ENCODE measurements at places on chromosomes 1 and 21. TPM values are rescaled to one million over a fixed set of nuclear protein-coding genes. Genes with fewer than 3 reads are reported as not detected.

The RGS1 gene
- total RNA-seq: not detected

The HCN3 gene
- total RNA-seq: 5.8 TPM

The RNU1-4 gene
- not detected for total RNA-seq

The SAMD13 gene
- 0.61 TPM for total RNA-seq

The LRRIQ3 gene
- total RNA-seq: 0.82 TPM

The E2F2 gene
- 2.6 TPM for total RNA-seq

Measured in A549 treated with CpdA at 1 μM for 4 hours (cell line).